ENCODE measurements at places on chromosomes 7 and 10.

DNA sequence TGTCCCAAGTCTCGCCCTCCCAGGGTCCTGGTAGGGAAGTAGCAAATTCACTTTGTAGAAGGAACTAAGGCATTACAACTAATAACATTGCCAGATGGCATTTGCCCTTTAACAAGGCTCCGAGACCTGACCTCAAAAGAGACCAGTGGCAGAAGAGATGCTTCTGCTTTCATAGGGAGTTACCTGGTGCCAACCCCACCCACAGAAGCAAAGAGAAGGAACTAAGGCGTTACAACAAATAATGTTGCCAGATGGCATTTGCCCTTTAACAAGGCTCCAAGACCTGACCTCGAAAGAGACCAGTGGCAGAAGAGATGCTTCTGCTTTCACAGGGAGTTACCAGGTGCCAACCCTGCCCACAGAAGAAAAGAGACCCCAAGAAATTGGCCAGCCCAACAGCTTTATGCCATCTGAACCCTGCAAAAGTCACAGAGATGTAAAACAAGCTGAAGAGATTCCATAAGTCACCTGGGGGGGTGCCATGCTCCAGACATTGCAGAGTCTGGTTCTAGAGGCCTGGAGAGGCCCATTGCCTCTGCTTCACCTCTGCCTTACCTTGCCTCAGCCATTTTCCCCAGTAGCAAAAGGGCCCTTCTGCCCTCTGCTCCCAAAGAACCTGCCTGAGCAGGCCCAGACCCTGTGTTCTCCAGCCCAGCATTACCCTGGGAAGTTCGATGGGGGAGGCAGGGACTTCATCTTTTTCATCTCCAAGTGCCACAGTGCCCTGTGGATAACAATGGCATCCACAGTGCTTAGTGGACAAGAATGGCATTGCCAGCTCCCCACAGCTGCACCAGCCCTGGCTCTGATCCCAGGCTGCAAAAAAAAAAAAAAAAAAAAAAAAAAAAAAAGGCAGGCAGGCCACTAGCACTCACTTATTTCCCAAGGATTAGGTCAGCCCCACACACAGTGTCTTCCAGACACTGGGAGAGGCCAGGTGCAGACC, 179.5 kb upstream of the PLXNA4 start:
- DNase-seq, result peak; percentile 39

DNA sequence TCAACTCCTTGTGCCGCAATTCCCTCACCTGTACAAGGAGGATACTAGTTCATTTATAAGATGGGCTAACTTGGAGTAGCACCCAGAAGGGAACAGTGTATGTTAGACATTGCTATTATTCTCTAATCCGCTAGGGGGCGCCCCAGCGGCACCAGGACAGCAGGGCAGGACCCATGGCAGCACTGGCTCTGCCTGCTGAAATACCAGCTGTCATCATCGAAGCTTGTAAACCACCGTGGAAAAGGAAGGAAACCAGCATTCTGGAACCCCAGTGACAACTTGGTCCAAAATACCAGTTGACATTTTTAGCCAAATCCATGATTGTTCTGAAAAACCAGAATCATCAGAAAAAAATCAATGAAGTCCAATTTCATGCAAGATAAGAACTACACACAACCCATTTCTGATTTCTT, 134.4 kb downstream of the ITGA8 start:
- peak; percentile 79 for DNase-seq

- peak; percentile 50 for DNase-seq
Observed at GRCh38 chr7:101950450-101951119, 133.2 kb downstream of the CUX1 start.

GRCh38 chr10:9577746-9578145, 1439.9 kb upstream of the CELF2 start:
- no peak for DNase-seq

DNA sequence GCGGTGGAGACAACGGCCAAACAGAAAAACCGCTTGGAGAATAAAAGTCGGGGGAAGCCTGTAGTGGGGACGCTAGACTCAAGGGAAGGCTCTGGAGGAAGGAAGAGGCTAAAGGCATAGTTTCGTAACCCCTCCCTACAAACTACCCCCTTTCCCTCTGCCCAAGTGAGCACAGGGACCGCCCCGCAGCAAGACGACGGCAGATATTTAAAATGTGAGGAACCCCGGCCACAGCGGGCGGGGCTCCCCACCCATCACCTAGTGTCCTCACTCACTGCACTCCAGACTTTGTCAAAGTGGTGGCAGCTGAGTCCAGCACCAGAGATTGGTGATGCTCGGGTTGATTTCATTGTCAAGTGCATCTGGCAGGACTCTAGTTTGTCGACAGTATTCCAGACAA, 69.1 kb downstream of the PRKAG2 start:
- no peak for DNase-seq

GRCh38 chr10:51063659-51064535, 10.4 kb upstream of the PRKG1 start:
- peak; percentile 36 for DNase-seq

DNA sequence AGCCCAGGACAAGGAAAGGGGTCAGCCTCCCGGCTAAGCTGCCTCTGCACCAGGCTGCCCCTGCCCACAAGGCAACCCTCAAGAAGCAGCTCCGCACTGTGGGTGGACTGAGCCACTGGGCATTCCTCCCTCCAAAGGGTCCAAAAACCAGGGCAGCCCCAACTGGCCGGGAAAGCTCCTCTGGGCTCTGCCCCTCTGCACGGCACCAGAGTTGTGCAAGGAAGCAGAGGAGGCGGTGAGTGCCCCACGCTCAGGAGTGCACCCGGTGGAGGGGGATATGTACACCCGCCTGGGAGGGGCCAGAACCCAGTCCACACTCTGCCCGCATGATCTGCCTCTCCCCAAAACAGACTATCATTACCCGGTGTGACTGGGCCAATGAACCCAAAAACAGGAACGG, 43.8 kb downstream of the PTPRN2 start:
- DNase-seq, result no peak

DNA sequence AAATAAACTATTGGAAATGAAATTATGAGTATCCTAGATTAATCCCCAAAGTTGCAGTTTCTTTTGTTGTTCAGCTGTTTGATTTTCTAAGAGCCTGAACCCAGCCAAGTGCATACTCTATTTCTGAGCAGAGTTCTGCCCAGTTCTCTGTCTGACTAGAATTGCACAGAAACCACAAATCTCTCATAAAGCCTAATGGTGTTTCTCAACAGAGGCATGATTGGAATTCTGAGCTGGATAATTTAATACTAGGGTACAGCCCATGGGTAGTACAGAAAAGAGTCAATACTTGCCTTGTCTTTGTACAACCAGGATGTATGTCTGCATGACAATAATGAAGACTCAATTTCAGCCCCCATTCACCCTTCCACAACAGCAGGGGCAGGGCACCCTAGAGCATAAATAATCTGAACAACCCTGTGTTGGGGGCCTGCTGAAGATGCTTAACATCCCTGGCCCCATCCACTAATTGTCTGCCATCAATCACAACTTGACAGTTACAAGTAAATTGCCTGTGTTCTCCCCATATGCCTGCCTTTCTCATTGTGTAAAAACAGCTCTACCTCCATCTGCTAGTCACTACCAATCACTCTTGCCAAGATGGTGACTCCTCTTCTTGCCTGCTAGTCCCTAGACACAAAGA, 114.4 kb downstream of the NPSR1 start:
- DNase-seq, result no peak

DNA sequence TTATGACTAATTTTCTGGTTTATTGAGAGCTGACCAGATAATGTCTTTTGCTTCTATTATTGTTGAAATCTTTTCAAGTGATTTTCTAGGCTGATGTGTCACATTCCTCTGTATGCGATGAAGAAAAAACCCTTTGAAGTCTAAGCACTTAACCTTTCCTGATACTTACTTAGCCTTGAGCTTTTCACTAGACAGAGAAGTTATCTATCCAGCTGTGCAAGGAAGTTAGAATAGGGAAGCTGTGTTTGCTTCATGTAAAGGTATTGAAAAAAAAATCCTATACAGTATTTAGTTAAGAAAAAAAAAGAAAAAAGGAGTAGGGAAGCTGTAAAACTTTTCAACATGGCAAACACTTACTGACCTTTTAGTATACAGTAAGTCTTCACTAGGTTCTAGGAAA, 117.6 kb upstream of the DNAJB12 start:
- DNase-seq, result no peak

- DNase-seq, result no peak
Observed at GRCh38 chr7:16874066-16874465, 7.7 kb downstream of the AGR3 start.

DNA sequence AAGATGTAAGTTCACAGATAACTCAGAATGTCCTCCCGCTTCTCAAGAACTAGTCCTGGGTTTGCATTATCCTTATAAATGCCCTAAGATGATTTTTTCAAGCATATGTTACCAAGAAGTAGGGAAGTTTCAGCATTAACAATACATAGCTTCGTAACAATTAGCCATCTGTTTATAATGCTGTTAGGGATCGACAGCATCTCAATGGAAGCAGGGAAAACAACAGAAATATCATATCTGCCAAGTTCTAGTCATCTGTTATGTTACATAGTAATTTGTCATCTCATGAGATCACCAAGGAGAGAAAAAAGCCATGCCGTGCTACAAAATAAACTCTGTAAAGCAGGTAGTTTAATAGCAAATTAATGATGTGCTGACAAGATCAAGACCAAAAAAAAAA, 731.5 kb upstream of the C7orf33 start:
- no peak for DNase-seq

GRCh38 chr7:30743371-30744074, 8.4 kb upstream of the INMT start:
- DNase-seq, result peak; percentile 71

DNA sequence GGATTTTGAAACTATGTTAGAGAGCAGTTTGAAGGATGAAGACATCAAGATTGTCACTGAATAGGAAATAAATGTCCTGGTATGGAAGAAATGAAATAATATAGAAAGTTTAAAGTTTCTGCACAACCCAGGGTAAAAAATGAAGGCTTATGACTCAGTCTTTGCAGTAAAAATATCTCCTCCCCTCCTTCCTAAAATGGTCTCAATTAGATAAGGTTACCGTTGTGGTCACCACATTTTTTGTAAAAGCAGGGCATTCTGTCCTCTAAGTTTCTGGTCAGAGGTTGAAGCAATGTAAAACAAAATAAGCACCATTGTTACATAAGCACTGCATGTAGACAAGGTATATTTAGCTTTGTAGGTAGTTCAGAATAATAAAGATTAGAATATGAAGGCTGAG, 403.5 kb downstream of the SUGCT start:
- no peak for DNase-seq

DNA sequence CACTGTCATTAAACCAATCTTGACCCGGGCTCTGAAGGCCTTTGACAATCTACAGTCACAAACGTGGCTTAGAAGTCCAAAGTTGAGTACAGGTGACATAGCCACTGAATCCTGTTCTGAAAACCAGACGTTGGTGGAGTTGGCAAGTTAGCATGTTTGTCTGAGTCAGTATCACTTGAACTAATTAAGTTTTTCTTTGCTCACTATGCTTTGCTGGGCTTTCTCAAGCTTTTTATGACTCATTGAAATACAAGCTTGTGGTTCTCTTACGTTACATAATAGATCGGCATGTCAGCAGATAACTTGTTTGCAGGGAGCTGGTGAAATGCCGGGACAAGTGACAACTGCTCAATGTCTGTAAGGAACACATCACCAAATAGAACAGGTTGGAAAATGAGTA, 53.8 kb downstream of the ARL5B start:
- DNase-seq, result peak; percentile 90

- no peak for DNase-seq
Observed at GRCh38 chr10:3969876-3970666, 185.1 kb upstream of the KLF6 start.

GRCh38 chr10:91924212-91925021, 847 bp downstream of the BTAF1 start:
- peak; percentile 34 for DNase-seq

- peak; percentile 67 for DNase-seq
Observed at GRCh38 chr10:111475720-111476119, 398.9 kb downstream of the ADRA2A start.

- no peak for DNase-seq
Observed at GRCh38 chr7:652881-653280, 73.6 kb upstream of the DNAAF5 start.

DNA sequence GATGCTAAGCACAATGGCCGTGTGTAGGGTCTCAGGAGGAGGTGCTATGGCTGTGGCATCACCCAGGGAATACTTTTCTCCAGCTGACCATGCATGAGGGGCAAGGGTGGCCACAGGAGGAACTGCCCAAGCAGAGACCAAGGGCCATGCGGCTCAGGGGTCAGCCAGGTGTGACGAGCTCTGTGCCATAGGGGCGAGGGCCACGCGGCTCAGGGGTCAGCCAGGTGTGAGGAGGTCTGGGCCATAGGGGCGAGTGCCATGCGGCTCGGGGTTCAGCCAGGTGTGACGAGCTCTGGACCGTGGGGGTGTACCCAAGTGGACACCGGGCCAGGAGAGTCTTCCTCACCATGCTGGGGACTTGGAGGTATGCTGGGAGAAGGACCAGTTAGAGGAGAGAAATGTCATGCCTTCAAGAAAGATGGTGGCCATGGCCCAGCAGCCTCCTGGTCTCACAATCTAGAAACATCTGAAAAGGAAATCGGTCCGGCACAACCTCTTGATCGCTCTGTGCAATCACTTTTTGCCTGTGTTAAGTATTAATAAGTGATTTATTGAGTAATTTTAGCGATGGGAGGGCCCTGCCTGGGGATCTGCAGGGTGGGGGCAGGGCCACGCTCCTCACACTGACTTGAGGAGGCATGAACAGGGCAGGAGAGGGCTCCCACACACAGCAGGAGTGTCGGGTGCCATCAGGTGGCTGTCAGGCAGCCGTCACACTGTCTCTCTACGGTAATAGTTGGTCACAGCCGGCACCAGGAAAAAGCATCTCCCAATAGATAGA, 265.0 kb downstream of the ADARB2 start:
- DNase-seq, result no peak

GRCh38 chr7:151225948-151226510, 976 bp downstream of the ABCF2 start:
- DNase-seq, result no peak

- no peak for DNase-seq
Observed at GRCh38 chr10:59812519-59813122, 59.4 kb upstream of the MRLN start.

DNA sequence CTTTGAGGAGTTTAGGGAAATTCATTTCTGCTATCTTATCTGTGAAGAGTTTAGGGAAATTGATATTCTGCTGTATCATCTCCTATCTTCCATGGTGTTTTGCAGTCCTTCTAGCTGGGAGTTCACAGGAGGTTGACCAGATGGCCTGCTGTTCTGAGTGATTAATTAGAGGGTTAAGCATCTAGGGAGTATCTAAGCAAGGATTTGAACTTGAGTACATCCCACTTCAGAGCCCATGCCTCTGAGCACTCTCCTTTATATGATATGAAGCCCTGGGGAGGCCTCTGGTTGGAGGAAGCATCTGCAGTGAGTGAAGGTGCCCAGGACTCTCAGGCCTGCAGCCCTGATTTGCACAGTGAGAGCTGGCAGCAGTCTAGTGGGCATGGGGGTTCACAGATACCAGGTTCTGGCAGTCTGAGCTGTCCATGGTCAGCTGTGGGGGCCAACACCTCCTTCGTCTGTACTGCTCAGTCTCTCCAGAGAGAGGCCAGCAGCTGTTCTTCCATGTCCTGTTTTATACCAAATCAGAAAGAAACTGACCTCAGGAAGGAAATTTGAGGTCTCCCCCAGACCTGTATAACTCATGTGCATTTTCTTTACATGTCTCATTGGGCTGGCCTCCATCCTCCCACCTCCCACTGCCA, 156.9 kb downstream of the PLCE1 start:
- DNase-seq, result no peak

GRCh38 chr7:4470246-4470645, 211.8 kb upstream of the FOXK1 start:
- DNase-seq, result no peak

All from AG08395 (cell line).